ENCODE measurements at places on chromosomes 16 and 17. TPM values are rescaled to one million over a fixed set of nuclear protein-coding genes. Genes with fewer than 3 reads are reported as not detected.

The TAT gene
- not detected for total RNA-seq

The KRT33B gene
- total RNA-seq = not detected

The RHBDF1 gene
- total RNA-seq = 26.3 TPM

The ADAM11 gene
- total RNA-seq = 2.9 TPM

The CD300LB gene
- not detected for total RNA-seq

The CDH13 gene
- total RNA-seq = 0.36 TPM

The SLC5A10 gene
- total RNA-seq = not detected

The YBX2 gene
- total RNA-seq = 1.1 TPM

The BAHCC1 gene
- total RNA-seq = 9.9 TPM

The ZP2 gene
- total RNA-seq = not detected

All from PC-3 (cell line).